Neural progenitor cell (in vitro differentiated cells): ENCODE measurements at places on chromosomes 2 and 18. TPM values are rescaled to one million over a fixed set of nuclear protein-coding genes. Genes with fewer than 3 reads are reported as not detected.

DNA sequence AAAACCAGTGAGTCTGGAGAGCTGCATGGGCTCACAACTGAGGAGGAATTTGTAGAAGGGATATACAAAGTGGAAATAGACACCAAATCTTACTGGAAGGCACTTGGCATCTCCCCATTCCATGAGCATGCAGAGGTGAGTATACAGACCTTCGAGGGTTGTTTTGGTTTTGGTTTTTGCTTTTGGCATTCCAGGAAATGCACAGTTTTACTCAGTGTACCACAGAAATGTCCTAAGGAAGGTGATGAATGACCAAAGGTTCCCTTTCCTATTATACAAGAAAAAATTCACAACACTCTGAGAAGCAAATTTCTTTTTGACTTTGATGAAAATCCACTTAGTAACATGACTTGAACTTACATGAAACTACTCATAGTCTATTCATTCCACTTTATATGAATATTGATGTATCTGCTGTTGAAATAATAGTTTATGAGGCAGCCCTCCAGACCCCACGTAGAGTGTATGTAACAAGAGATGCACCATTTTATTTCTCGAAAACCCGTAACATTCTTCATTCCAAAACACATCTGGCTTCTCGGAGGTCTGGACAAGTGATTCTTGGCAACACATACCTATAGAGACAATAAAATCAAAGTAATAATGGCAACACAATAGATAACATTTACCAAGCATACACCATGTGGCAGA, 3.6 kb downstream of the TTR start:
- DNase-seq = no peak

- no peak for DNase-seq
These were observed 125.3 kb upstream of the GPC1 start for GRCh38 chr2:240310201-240310600.

The IGFBP5 gene
- 150 and 249 TPM in 2 replicates for total RNA-seq

DNA sequence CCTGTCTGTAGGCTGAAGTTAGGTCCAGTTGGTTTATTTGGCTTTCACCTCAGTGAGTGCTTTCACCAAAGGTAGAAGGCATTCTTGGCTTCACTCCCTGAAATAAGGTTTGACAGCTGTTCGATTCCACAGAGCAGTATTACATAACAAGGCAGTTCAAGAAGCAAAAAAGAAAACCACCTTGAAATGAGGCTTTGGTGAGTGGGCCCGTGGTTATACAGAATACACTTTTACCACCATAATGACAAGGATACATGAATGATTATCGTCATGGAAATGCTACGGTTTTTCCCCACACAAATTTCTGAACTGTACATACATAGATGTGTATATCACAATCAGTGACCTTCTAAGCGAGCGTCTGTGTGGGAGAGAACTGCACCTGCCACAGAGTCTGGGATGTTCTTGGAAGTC, 80.0 kb upstream of the CHRNA1 start:
- no peak for DNase-seq

GRCh38 chr2:42345986-42346385, 15.0 kb downstream of the COX7A2L start:
- DNase-seq = no peak

The POMC gene
- total RNA-seq = not detected in 2 replicates

GRCh38 chr2:37588316-37588777, 83.1 kb downstream of the CDC42EP3 start:
- no peak for DNase-seq

DNA sequence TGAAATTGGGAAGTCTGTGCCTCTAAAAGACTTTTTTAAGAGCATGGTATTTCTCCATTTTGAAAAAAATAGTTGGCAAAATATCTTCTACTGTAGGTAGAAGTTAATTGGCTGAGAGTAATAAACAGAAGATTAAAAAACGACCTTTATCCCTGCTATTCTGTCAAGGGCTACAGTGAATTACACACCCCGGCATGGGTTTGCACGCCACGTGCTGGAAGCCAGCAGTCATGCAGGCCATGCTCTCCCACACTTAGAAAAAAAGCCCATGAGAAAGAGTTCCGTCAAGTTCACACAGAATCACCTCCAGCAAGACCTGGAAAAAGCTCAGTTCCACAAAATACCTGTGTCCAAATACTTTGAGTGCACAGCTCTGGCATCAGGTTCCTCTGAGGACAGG, 26.8 kb downstream of the FAM110C start:
- no peak for DNase-seq

The ZNF519 gene
- total RNA-seq = 46.6 and 64.6 TPM in 2 replicates

GRCh38 chr2:203688798-203689197, 17.6 kb upstream of the CD28 start:
- peak; percentile 6 for DNase-seq
